Memory B cell (primary cell): ENCODE measurements at places on chromosomes 1 and 21.

DNA sequence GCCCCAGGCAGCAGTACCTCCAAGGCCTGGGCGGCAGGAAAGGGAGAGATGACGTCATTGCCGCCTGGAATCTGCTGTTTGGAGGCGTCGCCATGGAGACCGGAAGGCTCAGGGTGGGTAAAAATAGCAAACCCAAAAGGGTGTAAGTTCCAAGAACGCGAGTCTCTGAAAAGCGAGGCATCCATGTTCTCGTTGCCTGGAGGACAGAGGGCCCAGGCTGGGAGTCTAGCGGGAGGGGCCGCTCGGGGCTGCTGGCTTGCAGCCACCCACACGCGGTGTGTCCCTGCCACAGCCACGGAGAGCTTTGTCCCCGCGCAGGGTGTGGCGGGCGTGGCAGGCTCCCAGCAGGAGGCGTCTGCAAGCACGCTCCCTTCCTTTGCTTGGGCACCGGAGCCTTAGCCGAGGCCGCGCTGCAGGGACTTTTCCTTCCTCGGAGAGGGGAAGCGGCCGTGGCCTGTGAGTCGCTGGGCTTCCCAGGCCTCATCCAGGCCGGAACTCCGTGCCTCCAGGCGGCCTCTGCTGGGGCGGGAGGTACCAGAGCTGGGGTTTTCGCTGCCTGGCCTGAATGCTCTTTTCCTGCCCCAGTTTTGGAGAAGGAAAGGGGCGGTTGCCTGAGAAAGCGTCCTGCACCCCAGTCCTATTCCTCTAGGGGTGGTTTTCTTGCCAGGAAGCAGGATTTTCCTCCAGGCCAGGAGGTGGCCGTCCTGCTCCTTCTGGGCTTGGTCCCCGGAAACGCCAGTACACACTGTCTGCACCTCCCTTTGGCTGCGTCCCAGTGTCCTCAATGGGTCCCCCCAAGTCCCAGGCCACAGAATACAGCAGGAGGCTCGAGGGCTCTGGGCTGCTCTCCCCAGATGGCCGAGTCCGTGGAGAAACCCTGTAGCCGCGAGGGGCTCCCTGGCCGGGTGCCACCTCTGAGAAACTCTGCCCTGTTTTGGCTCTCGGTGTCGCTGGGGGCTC lies 15.3 kb upstream of the SKI start:
- no peak for DNase-seq

- DNase-seq: peak; percentile 66
Observed at GRCh38 chr1:159188375-159188788, 16.3 kb upstream of the ACKR1 start.

DNA sequence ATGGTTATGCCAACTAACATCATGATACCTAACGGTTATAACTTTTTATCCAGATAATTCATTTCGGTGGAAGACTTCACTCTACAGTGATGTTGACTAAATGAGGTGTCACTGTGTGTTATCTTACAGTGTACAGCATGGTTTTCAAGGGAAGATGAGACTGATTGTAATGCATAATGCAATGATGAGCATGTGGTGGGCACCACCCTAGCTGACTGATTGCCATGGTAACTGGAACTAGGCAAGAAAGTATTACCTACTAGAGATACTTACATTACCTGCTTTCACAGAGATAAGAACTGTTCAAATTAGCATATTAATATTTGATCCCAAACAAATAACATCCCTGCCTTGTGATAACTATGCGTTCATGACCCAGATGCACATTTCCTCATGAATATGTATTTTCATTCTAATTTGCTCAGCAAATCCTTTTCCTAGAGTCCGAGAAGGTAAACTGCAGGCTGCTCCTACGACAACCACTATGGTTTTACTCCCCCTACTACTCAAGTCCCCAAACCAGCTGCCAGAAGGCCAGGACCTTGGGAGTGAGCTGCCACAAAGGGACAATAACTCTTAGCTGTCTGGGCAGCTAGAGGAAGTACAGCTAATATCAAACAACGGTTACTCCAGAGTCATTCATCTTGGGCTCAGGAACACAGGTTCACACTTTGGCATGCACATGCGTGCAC lies 29.2 kb downstream of the TRABD2B start:
- DNase-seq: no peak

DNA sequence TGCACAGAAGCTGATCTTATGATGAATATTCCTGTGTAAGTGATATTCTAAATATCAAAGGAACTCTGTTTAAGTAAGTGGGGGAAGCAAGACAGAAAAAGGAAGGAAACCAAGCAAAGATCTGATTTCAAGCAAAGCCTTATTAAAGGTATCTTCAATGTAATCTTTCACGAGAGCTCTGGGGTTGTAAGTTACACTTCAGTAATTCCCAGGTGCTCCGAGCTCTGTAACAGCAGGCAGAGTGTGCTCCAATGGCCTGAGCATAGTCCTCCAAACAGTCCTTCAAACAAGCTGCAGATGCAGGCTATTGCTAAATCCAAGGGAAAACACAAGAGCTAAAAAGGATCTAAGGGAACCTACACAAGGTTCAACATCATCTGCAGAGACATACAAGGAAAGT lies 949.7 kb upstream of the TMPRSS15 start:
- DNase-seq: no peak

- no peak for DNase-seq
Observed at GRCh38 chr1:65959896-65960567, 167.3 kb downstream of the PDE4B start.

DNA sequence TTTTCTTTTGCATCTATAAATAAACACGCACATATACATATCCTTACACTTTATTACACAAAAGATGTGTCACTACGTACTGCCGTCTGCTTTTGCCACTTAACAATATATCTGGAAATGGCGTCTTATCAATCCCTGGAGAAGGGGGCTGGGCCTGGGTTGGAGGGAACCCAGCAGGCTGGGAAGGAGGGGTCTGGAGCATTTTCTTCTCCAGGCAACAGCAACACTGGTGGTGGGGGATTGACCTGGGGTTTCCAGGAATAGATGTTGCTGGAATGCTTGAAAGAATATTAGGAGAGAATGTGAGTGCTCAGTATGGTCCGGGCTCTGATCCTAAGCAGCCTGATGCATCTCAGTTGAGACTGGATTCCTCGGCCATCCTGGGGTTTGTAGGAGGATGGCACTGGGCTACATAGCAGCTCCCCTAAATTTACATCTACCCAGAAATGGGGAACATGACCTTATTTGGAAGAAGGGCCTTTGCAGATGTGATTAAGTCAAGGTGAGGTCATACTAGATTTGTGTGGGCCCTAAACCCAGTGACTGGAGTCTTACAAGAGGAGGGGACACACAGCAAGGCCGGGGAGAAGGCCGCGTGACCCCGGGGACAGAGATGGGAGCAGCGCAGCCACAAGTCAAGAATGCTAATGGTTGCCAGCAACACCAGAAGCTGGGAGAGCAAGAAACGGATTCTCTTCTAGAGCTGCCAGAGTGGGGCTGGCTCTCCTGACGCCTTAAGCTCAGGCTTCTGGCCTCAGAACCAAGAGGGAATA lies 98.6 kb downstream of the SIK1 start:
- DNase-seq: no peak

DNA sequence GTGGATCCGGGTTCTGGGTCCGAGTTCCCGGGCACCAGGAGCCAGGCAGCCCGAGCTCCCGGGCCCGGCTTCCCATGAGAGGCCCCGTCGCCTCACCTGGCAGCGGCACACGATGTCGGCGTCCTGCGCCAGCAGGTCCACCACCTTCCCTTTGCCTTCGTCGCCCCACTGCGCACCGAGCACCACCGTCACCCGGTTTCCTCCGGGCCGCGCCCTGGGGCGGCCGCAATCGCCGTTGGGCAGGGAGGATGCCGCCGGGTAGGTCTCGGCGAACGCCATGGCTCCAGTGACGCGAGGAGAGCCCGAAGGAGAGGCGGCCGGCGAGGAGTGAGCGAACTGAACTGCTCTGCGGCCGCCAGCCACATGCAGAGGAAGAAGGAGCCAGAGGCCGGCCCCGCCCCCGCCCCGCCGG lies at the start of gene ADSS2:
Gene ADSS2 (minus strand): TSS at position 371 of the 412 bp plus-strand sequence. CDS start 92 bp downstream, at position 279.
- no peak for DNase-seq
